ENCODE measurements at places on chromosomes 3 and 15.

GRCh38 chr15:99480016-99480810 lies 85.6 kb upstream of the MEF2A start:
- no peak for DNase-seq

GRCh38 chr3:54251705-54252104 lies 129.4 kb downstream of the CACNA2D3 start:
- no peak for DNase-seq

GRCh38 chr3:191961529-191961928 lies 500.6 kb downstream of the PYDC2 start:
- DNase-seq, result no peak

DNA sequence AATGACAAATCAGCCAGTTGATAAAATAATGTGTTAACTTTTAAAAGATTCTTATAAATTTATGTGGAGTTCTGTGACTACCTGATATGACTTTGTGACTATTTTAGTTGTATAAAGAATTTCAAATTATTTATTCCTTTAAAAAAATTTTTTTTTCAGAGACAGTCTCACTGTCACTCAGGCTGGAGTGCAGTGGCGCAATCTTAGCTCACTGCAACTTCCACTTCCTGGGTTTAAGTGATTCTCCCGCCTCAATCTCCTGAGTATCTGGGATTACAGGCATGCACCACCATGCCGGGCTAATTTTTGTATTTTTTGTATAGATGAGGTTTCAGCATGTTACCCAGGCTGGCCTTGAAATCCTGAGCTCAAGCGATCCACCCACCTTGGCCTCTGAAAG lies 48.5 kb downstream of the MBNL1 start:
- DNase-seq, result no peak

DNA sequence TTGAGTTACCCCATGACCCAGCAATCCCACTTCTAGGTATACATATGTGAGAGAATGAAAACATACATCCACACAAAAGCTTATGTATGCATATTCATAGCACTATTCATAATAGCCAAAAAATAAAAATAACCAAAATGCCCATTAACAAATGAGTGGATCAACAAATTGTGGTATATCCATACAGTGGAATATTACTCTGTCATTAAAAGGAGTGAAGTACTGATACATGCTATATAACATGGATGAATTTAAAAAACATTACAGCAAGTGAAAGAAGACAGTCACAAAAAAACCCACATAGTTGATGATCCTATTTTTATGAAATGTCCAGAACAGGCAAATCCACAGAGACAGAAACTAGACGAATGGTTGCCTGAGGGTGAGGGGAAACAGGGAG lies 5.2 kb downstream of the C3orf20 start:
- no peak for DNase-seq

- peak; percentile 61 for DNase-seq
Observed at GRCh38 chr15:60673918-60674558, 195.1 kb upstream of the ICE2 start.

- DNase-seq, result no peak
Observed at GRCh38 chr15:89910891-89911626, 1.7 kb downstream of the ARPIN start.

DNA sequence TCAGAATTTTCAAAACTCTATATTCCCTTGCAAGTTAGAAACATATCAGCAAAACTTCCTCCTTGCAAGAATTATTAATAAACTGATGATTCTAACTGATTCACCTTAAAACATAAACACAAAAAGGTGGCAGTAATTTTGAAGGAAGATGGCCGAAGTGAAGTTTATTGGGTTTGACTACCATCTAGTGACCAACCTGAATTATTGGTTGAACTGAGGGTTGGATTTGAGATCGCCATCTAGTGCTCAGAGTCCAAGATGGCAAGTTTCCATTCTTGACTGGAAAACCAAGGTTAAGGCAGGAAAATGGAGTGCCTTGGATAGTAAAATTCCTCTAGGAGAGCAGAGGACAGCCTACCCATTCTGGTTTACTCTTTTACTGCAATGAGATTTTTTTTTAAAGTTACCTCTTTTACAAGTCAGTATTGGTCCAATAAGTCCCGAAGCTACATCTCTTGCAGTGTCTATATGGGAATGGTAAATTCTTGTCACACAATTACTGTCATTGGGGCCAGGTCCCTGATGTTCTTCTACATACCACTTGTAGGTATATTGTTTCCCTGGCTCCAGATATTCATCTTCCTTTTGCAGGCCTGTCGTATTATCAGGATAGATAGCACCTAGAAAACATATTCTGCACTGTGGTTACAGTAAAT lies 51.6 kb upstream of the CP start:
- peak; percentile 44 for DNase-seq

DNA sequence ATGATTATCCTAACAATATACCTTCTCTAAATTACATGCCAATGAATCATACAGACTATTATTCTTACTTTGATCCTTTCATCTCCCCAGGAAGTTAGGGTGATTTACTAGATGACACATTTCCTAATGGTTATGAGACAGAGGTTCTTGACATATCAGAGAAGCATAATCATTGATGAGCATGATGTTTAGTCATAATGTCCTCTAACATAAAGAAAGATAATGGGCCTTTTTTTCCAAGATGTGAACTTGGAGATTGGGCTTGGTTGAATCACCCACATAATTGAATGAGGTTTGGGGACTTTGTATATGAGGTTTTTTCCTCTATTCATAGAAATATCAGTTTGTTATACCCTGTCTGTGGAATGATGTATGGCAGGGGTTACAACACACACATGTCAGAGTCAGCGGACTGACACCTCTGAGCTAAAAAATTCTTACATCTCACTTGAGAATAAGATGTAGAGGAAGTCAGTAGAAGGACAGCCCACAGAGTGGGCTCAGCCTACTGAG lies 69.7 kb upstream of the DCBLD2 start:
- DNase-seq, result no peak

DNA sequence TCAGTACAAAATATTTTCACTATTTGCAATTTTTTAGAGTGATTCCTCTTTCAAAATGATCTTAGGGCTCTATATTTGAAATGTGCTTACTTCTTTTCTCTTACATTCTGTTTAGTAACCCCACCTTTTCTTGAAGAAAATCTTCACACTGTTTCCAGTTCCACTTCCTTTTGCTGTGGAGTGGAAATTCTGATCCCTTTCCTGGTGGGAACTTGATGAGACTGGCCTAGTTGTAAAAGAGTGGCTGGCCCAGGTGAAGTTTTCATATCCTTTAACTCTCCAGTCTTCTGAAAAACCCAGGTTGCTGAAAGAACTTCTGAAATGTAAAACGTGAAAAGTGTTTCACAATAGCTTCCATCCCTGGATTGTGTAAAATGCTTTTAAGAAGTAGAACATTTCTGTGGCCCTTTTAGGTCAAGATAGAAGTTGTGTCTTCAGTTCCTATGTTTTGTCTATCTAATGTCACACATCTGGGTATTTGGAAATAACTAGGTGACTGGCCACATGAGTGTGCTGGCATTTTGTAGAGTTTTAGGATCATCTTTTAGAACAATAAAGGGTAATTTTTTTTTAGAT lies 84.8 kb upstream of the LRIG1 start:
- no peak for DNase-seq

DNA sequence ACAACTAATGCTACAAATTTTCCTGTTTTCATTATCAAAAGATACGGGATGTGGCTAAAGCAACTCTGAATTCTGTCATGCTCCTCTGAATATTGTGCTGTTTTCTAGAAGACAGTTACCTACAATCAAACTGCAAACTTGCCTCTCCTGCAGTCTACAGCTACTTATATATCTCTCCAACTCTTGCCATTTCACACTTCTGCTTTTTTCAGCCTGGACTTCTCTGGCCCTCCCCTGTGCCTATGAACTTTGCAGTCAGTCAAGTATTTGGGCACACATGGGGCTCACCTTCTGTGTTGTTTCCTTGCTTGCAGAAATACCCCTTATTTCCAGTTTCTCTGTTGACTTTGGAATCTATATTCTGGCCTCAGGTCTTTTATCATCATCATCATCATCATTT lies 575.6 kb downstream of the GRM7 start:
- DNase-seq, result no peak

- no peak for DNase-seq
Observed at GRCh38 chr15:66172324-66172980, 81.1 kb downstream of the MEGF11 start.

- no peak for DNase-seq
Observed at GRCh38 chr3:78116874-78117273, 1077.0 kb downstream of the ROBO2 start.

GRCh38 chr3:30913176-30913575 lies 18.7 kb upstream of the GADL1 start:
- DNase-seq, result no peak

- DNase-seq, result no peak
Observed at GRCh38 chr3:119279101-119279554, 15.1 kb upstream of the ARHGAP31 start.

GRCh38 chr3:146637871-146638270 lies 32.7 kb upstream of the PLSCR5 start:
- no peak for DNase-seq

DNA sequence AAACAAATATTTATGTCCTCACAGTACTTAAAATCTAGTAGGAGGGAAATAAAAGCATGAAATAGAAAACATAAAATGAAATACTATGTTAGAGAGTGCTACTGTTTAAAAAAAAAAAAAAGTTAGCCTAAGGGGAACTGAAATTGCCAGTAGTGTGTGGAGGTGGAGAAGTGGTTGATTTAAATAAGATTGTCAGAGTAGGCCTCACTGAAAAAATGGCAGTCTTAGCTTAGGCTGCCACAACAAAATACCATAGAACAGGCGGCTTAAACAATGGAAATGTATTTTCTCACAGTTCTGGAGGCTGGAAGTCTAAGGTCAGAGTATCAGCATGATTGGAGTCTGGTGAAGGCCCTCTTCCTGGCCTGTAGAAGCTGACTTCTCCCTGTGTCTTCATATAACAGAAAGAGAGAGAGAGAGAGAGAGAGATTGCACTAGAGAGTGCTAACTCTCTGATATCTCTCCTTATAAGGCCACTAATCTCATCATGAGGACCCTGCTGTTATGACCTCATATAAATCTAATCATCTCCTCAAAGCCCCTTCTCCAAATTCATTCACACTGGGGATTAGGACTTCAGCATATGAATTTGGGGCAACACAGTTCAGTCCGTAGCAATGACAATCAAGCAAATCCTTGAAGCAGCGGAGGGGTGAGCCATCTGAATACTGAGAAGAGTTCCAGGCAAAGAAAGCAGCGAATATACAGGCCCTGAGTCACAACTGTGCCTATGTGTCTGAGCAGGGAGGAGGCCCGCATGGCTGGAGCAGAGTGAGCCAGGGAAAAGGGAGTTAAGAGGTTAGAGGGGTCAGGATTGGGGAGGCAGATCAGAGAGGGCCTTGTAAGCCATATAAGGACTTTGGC lies 23.6 kb upstream of the LRRC34 start:
- DNase-seq, result no peak

- no peak for DNase-seq
Observed at GRCh38 chr15:56016281-56016680, 22.9 kb upstream of the NEDD4 start.

DNA sequence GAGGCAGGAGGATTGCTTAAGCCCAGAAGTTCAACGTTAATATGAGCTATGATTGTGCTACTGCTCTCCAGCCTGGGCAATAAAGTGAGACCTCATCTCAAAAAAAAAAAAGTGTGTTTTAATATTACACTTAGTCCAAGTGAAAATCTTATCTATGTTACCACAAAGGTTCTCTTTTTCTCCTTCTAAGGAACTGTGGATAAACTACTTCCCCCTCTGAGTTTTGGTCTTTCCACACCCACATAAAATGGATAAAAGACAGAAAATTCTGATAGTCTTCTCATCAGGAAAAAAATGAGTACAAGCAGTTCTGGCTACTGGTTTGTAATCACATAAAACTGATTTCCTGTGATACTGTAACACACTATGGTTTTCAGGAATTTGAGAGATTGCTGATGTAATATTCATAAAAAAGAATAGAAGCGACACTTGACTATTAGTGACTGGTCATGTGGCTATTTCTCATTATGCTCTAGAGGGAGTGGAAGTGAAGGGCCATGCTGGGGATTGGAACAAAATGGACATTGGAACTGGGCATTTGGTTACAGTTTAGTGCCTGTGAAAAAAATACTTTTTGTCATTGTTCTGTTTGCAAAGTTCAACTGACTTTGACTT lies 68.2 kb downstream of the RYR3 start:
- DNase-seq, result no peak

- no peak for DNase-seq
Observed at GRCh38 chr15:38531509-38531908, 33.1 kb downstream of the RASGRP1 start.

DNA sequence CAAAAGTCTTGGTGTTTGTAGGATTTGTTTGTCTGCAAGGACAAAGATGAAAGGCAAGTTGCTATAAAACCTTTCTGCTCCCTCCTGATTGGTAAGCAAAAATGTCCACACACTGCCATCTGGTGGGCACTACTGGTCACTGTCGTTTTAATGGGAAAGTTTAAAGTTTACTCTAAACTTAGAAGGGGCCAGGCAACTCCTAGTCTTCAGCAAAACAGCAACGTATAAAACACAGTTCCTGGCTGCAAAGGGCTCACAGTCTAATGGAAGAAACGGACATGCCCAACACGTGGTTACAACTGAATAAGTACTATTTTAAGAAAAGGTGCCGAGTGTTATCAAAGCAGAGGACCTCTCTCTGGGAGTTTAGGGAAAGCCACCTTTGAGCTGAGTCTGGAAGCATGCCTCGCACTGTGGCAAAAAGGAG lies 23.7 kb upstream of the TPRG1 start:
- peak; percentile 58 for DNase-seq

DNA sequence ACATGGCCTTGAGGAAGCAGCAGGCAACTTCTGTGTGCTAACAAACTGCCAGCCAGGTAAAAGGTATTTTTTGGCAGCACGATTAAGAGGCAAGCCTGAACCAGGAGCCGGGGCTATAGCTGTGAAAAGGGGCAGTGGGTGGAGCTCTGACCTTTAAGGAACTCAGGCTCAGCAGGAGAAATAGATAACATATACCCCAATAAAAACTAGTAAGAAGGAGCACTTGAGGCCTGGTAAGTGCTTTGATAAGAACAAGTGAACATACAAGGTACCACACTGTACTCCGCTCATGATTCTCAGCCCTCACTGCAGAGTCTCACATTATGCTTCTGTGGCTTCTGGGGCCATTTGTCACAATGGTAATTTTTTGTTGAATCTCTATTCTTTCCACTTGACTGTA lies 5.4 kb downstream of the FYCO1 start:
- no peak for DNase-seq

DNA sequence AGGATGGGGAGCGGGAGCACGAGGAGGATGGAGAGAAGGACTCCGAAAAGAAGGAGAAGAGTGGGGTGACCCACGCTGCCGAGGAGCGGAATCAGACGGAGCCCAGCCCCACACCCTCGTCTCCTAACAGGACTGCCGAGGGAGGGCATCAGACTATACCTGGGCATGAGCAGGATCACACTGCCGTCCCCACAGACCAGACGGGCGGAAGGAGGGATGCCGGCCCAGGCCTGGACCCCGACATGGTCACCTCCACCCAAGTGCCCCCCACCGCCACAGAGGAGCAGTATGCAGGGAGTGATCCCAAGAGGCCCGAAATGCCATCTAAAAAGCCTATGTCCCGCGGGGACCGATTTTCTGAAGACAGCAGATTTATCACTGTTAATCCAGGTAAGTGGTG lies 169.8 kb downstream of the FEZF2 start:
- DNase-seq, result no peak
